Posterior cingulate gyrus (tissue), 11 donors: ENCODE measurements at places on chromosomes 11 and 22.

- DNase-seq: no peak
Measured at GRCh38 chr11:80024119-80024518, 583.3 kb upstream of the TENM4 start.

DNA sequence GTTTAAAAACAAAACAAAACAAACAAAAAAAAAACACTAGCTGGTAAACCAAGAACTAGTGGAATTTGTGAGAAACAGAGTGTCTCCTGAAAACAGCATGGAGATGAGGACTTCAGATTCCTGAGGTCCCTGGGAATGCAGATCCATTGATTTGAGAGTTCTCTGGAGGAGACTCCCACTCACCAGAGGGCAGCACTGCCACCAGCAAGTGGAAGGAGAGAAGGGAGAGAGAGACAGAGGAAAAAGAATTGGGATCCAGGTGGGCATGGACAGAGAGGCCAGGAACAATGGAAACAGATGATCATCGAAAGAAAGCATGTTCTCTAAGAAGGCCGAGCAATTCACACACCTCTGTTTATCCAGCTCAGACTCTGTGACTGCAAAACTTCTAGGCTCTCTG, 31.8 kb downstream of the ETS1 start:
- DNase-seq: no peak

- no peak for DNase-seq
Measured at GRCh38 chr11:134760299-134760698, 348.3 kb upstream of the B3GAT1 start.

GRCh38 chr22:24716602-24717001, 57.9 kb downstream of the PIWIL3 start:
- no peak for DNase-seq

GRCh38 chr11:3183523-3183922, 18.4 kb upstream of the OSBPL5 start:
- no peak for DNase-seq

DNA sequence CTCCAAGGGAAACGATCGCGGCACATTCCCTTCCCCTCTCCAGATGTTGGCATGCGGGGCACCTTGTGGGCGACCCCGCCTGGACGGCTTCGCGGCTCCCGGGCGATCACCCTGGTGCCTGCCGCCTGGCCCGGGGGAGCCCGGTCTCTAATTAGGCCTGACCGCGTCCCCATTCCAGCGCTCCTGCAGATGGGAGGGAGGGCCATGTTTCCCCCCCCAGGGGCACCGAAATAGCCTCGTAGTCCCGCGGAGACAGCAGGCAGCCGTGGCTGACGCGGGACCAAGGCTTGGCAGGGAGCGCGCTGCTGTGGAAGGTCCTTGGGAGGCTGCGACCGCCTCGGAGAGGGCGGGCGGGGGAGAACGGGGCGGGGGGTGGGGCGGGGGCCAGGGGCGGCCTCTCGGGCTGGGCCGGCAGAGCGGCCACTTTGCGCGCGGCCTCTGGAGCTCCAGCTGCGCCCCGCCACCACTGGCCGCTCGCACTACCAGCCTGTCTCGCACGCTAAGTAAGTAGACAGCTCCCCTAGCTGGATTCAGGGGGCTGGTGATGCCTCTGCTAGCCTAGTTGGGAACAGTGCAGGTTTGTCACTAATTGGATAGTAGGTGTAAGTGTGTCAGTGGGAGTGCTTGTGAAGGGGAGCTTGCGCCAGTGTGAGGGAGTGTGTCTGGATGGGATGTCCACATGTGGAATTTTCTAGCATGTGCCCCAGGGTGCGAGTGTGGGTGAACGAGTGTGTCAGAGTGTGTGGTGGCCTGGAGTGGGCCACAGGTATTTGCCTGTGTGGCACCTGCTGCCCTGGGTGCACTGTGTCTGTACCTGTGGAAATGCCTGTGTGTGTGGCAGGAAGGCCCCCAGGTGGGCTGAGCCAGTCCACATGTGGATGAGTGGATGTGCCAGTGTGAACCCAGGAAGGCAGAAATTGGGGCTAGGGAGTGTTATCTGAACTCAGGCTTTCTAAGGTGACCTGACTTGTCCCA, at the start of gene INSC:
Gene INSC, plus strand, starts transcription at position 423 of the 975 bp plus-strand sequence. CDS start 34,252 bp downstream, outside the sequence.
- no peak for DNase-seq

- DNase-seq: no peak
Measured at GRCh38 chr11:109892321-109892794, 200.8 kb upstream of the ZC3H12C start.

- DNase-seq: no peak
Measured at GRCh38 chr22:47566491-47566890, 804.0 kb downstream of the TBC1D22A start.

DNA sequence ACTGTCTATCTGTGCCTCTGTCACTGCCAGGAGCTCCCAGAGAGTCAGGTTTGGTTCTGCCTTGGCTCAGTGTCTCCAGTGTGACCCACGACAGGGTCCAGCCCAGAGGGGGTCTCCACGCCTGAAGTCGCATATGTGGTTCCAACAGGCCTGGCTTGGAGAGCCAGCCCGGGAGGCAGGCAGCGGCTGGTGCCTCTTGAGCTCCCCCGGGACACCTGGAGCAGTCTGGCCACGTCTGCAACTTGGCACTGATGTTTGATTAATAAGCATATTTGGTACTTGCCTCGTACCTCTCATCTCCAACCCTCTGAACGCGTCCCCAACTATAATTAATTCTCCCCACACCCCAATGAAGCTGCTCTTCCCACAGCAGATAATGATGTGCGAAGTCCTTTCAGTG, 31.7 kb upstream of the SHISAL1 start:
- DNase-seq: no peak

- peak; percentile 86 for DNase-seq
Measured at GRCh38 chr11:13367115-13367514, 89.5 kb downstream of the BMAL1 start.

DNA sequence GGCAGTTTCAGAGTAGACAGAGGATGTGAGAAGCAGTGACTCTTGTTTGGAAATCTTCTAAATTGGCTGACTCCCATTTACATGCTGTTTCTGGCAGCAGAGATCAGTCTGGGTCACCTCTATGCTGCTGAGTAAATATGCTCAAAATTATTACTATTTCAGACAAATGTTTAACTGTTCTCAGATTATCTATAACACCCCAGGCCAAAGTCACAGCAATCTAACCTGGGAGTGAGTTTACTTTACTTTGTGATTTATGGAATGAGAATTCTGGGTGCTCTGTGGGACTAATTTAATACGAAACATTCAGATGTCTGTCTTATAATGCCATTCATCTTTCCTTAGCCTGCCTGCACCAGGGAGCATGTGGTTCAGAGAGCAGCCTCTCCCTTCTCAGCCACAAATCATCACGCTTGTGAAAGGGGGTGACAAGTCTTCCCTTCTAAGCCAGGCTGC, 282.5 kb upstream of the MPPED2 start:
- DNase-seq: no peak

DNA sequence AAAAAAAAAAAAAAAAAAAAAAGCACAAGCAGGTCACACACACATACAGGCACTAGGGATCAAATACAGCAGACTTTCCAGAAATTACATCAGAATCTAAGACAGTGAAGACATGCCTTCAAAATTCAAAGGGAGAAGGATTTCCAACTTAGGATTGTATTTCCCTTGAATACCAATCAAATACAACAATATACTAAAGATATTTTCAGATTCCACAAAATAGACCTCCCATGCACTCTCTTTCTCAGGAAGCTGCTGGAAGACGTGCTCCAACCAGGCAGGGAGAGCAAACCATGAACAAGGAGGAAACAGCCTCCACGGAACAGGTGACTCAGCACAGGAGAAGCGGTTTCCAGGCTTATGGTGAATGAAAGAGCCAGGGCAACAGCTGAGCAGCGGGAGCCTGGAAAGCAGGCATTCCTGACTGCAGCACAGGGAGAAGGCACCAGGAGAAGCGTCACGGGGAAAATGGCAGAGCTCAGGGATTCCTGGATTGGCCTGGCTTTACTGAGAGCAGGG, 32.0 kb downstream of the TMEM184B start:
- DNase-seq: peak; percentile 80

DNA sequence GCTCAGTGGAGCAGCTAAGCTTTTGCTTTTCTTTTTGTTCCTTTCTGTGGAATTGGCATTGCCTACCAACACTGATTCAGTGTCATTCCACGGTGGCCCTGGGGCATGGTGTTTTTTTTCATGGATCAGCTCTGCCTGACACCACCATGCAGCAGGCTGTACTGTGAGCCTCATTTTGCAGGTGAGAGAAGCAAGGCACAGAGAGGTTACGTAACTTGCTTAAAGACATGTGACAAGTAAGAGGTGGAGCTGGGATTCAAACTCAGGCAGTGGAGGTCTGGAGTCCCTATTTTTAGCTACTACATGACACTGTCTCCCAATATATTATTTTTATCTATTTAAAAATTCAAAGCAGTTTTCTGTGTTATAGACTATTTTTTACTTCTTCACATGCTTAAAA, 44.4 kb downstream of the APOL3 start:
- no peak for DNase-seq

DNA sequence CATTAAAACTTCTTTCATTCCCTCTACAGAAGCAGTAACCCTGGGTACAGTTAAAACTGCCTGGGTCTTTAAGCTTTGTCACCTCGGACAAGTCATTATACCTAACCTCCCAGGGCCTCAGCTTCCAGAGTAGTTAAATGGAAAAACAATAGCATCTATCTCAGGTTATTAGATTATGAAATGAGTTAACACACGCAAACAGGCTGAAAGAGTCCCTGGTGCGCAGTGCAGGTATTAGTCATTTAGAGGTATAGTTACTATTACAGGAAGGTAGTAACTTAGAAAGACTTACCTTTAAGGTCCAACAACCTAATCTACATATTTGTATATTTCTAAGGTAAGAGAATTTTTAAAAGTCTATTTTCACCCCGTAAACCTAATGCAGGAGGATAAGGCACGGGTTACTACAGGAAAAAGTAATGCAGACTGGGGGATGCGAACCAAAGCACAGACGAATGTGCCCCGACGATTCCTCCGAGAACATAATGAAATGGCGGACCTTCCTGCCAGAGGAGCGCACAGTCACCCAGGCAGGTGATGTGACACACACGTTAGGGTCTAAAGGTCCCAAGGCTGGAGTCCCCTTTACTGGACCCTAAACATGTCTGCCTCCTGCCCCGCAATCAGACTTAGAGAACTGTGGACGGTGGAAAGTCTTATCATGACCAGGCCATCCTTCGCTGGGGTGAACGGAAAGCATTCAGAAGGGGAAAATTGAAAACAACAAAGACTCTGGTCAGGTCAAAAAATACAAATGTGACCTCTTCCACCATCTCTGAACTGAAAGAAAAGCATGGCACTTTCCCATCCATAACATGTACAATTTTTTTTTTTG, 1.3 kb downstream of the NAP1L4 start:
- no peak for DNase-seq

DNA sequence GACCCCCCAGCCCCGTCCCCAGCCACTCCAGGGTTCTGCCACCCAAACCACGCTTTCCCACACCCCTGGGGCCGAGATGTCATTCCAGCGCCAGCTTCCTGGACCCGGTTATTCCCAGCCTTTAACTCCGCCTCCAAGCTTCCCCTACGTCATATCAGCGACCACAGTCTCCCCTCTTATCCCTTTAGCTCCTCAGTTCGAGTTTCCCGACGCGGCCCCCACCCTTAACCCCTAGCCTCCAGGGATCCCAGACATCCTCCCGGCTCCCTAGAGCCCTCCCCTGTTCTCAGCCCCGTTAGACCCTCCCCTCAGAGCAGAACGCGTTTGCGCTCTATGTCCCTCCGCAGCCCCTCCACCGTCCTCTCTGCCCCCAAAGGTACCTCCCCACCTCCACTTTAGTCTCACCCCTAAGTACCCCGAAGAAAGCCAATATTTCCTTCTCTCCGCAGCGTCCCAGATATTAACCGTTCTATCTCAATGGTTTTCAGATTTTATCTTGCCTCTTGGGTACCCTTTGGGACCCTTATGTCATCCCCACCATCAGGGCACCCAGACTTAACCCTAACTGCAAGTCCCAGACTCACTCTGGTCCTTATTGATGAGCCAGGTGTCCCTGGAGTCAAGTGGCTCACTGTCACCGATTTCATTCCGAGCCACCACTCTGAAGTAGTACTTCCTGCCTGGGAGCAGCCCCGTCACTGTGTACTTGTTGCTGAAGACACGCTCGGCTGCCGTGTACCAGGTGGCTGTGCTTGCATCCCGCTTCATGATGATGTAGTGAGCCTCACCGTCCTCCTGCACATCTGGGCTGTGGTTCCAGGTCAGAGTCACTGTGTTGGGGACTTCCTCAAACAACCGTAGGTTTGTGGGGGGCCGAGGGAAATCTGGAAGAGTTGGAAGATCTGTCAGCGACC, 8.0 kb downstream of the TMEM86A start:
- DNase-seq: peak; percentile 70

GRCh38 chr22:37546437-37547250, 13.6 kb upstream of the CDC42EP1 start:
- peak; percentile 53 for DNase-seq

DNA sequence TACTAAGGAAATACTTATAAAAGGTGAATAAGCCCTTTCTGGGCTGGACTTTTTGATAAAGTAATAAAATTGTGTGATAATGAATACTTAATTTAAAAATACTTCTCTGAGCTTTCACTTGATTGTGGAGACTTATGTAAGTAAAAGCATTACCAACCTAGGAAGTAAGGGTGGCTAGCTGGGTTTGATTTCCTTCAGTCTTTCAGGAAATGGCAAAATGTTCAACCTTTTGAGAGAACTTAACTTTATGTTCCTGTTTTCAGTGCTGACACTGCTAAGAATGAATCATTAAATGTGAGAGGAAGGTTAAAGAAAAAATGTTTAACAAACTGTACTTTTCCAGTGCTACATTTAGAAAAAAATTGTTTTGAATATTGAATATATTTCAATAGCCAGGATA, 900.3 kb downstream of the METTL15 start:
- no peak for DNase-seq

DNA sequence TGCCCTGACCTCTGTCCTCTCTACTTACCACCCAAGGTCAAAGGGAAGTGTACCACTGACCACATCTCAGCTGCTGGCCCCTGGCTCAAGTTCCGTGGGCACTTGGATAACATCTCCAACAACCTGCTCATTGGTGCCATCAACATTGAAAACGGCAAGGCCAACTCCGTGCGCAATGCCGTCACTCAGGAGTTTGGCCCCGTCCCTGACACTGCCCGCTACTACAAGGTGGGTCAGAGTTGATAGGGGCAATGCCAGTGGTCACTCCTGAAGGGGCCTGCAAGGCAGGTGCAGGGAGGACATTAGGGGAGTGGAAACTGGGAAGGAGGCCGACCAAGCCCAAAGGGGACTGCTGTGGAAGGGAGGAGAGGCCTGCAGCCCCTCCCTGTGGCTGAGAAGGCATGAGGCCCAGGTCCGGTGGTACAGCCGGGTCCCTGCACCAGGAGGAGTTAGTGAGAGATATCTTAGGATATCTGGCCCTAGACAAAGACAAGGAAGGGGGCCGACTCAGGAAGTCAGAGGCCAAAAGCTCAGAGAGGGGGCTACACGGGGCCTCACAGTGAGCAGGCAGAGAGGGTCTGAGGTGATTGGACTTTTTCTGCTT, 17.9 kb downstream of the POLR3H start:
- no peak for DNase-seq
